ENCODE measurements at places on chromosomes 5 and 9. TPM values are rescaled to one million over a fixed set of nuclear protein-coding genes. Genes with fewer than 3 reads are reported as not detected.

Gene SNCB
- 8.9 TPM for polyA plus RNA-seq

Gene ARL14EPL
- not detected for polyA plus RNA-seq

Gene NR4A3
- polyA plus RNA-seq = 0.05 TPM

Gene TAF11L10
- polyA plus RNA-seq = not detected

Gene SLC34A3
- polyA plus RNA-seq = 0.06 TPM

Gene IPPK
- polyA plus RNA-seq = 13.6 TPM

Gene PPP2R2B
- polyA plus RNA-seq = 20.0 TPM

Gene TOR4A
- polyA plus RNA-seq = 11.4 TPM

Gene CCNB1
- polyA plus RNA-seq = 71.5 TPM

Gene CSF1R
- polyA plus RNA-seq = not detected

Gene PLEKHG4B
- polyA plus RNA-seq = 31.1 TPM

DNA sequence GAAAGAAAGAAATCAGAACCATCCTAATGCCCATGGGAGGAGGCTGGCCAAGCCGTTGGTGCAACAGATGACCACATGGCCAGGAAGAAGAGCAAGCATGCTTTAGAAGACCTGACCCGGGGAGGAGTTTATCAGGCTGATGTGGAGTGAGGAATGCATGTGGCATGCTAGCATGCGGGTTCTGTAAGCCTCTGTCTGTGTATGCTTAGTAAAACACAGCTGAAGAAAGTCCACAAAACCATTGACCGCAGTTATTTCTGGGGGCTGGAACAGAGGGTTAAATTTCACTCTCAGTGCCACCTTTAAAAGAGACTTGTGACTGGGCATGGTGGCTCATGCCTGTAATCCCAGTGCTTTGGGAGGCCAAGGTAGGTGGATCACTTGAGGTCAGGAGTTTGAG lies 19.1 kb downstream of the GFI1B start:
- DNase-seq = no peak
- H3K4me1 ChIP-seq = no peaks in the 10 kb centered on the region
- no peak overlapping the region for H3K4me3 ChIP-seq

- H3K27ac ChIP-seq = no peak overlapping the region
- no peaks in the 10 kb centered on the region for H3K36me3 ChIP-seq
- no peaks in the 10 kb centered on the region for H3K4me1 ChIP-seq
- no peak overlapping the region for H3K4me3 ChIP-seq
- no peaks in the 10 kb centered on the region for H3K27me3 ChIP-seq
- no peak for DNase-seq
Observed at GRCh38 chr5:142246258-142246657, 78.6 kb downstream of the SPRY4 start.

DNA sequence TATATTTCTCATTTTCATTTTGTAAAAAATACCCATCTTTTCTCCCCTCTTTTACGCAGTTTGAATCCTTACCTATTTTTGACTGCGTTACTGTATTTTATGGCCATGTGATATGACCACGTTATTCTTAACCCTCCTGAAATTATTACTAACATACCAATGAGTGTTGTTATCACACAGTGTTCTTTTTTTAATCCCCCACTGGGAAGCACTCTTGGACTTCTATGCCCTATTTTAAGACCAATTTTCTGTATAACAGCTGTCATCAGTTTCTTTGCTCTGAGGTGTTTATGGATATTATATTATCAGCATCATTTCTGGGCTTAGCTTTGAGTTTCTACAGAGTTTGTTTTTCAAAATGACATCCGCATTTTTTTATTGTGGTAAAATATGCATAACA lies 71.1 kb downstream of the CFAP95 start:
- no peaks in the 10 kb centered on the region for H3K27me3 ChIP-seq
- no peak overlapping the region for H3K27ac ChIP-seq
- DNase-seq = no peak
- H3K4me1 ChIP-seq = no peaks in the 10 kb centered on the region
- no peak overlapping the region for H3K4me3 ChIP-seq
- no peaks in the 10 kb centered on the region for H3K36me3 ChIP-seq

DNA sequence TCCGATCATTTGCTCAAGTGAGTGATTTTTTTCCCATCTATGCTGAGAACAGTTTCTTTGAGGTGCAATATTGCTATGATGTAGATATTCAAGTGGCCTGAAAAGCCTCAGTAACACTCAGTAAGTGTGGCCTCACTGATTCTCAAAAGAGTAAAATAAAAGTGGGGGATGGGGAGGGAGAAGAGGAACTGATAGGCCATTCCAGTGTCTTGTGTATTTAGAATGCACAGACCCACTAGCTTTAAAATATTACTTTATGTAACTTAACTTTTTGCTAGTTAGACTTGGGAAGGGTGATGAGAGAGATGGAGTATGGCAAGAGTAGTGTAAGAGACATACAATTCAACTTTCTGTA lies 79.5 kb upstream of the ZNF608 start:
- H3K36me3 ChIP-seq = no peaks in the 10 kb centered on the region
- no peak for DNase-seq
- H3K27ac ChIP-seq = no peak overlapping the region
- H3K4me3 ChIP-seq = no peak overlapping the region
- peaks cover 4% of the 10 kb centered on the region for H3K4me1 ChIP-seq

DNA sequence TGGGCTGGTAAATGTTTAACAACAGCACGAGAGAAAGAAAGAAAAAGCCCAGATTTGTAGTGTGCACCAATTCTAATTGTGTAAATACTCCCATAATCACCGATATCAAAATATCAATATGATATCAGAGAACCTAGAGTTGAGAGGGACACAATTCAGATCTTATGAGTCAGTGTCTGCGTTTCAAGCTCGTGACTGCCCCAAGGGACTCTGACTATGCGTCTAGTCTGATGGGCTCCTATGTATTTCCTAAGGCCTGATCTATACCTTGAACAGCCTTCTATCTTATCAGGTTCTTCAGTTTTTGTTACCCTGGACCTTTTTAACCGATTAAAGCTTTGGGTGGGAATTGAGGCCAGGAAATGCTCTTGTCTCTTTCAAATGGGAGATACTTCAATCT lies 243.0 kb upstream of the SLC24A2 start:
- no peak overlapping the region for H3K4me3 ChIP-seq
- H3K36me3 ChIP-seq = no peaks in the 10 kb centered on the region
- no peak overlapping the region for H3K27ac ChIP-seq
- no peaks in the 10 kb centered on the region for H3K27me3 ChIP-seq

DNA sequence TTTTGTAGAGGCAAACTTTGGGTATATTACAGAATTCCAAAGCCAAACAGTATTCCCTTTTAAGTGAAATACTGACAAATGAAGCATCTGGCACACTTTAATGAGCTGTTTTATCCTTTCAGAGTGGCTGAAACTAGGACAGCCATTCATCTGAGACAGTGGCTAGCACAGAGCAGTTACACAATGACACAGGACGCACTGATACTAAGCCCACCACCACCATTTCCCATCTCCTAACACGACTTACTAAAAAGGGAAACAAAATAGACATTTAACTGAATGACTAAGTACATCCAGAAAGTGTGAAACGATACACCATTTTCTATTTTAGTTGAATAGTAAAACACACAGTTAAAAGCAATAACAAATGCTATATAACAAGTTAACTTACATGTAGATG lies 120.4 kb upstream of the RETREG1 start:
- DNase-seq = no peak
- no peak overlapping the region for H3K27ac ChIP-seq
- H3K27me3 ChIP-seq = no peaks in the 10 kb centered on the region
- H3K4me3 ChIP-seq = peak overlapping the region; percentile 89
- H3K36me3 ChIP-seq = no peaks in the 10 kb centered on the region

DNA sequence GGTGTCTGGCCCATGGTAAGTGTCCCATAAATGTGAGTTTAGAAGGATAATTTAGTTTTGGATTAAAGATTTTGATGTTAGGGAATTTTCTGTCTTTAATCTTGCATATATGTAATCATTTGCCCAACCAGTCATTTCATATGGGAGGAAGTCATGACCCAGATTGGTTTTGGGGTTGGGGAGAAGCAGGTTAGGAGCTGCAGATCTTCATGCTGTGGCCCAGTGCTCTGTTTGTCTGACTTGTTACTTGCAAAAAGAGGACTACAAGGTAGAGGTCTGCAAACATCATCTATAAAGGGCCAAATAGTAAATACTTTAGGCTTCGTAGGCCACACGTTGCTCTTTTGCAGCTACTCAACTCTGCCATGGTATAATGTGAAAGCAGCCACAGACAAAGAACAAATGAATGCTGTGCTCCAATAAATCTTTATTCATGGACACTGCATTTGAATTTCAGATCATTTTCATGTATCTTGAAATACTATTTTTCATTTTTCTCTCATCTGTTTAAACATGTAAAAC lies 16.8 kb downstream of the OSTF1 start:
- no peak for DNase-seq
- H3K4me1 ChIP-seq = no peaks in the 10 kb centered on the region
- H3K27ac ChIP-seq = no peak overlapping the region
- no peaks in the 10 kb centered on the region for H3K36me3 ChIP-seq

DNA sequence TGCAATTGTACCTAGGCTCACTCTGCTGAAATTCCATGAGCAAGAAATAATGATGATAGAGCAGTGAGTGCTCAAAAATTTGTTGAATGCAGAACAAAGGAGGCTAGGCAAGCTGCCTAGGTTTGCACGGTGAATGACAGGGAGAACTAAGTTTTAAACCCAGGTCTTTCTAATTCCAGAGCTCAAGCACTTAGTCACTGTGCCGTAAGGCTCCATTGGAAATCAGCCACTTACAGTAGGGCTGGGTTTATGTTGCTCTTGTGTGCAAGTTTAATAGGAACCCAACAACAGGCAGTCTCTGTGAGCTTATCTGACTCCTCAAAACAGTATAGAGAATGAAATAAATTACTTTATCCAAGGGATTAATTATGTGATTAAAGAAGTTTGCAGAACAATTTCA lies 147.0 kb downstream of the CSNK1G3 start:
- no peaks in the 10 kb centered on the region for H3K4me1 ChIP-seq
- DNase-seq = no peak
- no peaks in the 10 kb centered on the region for H3K36me3 ChIP-seq

DNA sequence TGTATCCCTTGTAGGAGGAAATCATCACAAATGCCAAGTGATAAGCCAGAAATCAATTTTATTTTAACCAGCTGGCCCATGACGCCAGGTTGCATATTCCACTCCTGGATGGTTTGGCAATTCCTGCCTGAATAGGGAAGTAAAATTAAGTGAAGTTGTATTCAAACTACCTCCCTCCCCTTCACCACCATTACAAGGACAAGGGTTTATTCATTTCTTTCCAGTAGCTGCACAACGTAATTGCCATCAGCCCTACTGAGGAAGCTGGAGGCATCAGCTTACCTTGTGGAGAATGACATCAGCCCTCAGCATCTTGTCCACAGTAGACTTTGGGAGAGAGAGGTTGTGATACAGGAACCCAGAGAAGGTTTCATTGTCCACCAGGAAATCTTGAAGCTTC lies 66.6 kb downstream of the ABCA1 start:
- DNase-seq = no peak
- no peaks in the 10 kb centered on the region for H3K36me3 ChIP-seq
- H3K4me3 ChIP-seq = no peak overlapping the region

- H3K27me3 ChIP-seq = no peaks in the 10 kb centered on the region
- H3K4me1 ChIP-seq = no peaks in the 10 kb centered on the region
- H3K27ac ChIP-seq = no peak overlapping the region
- no peak overlapping the region for H3K4me3 ChIP-seq
- no peak for DNase-seq
Observed at GRCh38 chr5:32991421-32991815, 280.3 kb downstream of the NPR3 start.

- no peaks in the 10 kb centered on the region for H3K4me1 ChIP-seq
- H3K4me3 ChIP-seq = no peak overlapping the region
- no peak overlapping the region for H3K27ac ChIP-seq
- H3K27me3 ChIP-seq = no peaks in the 10 kb centered on the region
Observed at GRCh38 chr5:107875833-107876232, 205.1 kb upstream of the EFNA5 start.

GRCh38 chr5:156148301-156148700 lies 178.7 kb upstream of the SGCD start:
- H3K36me3 ChIP-seq = no peaks in the 10 kb centered on the region
- no peak overlapping the region for H3K27ac ChIP-seq
- H3K4me1 ChIP-seq = no peaks in the 10 kb centered on the region
- H3K4me3 ChIP-seq = no peak overlapping the region
- no peaks in the 10 kb centered on the region for H3K27me3 ChIP-seq

- no peak overlapping the region for H3K4me3 ChIP-seq
- H3K27ac ChIP-seq = no peak overlapping the region
- no peak for DNase-seq
- no peaks in the 10 kb centered on the region for H3K4me1 ChIP-seq
- H3K36me3 ChIP-seq = no peaks in the 10 kb centered on the region
Observed at GRCh38 chr5:94218374-94218773, 400.0 kb downstream of the KIAA0825 start.

GRCh38 chr5:72955143-72955767 lies 586 bp upstream of the FCHO2 start:
- no peaks in the 10 kb centered on the region for H3K27me3 ChIP-seq
- no peak overlapping the region for H3K27ac ChIP-seq
- peaks cover 8% of the 10 kb centered on the region for H3K4me1 ChIP-seq
- H3K36me3 ChIP-seq = no peaks in the 10 kb centered on the region

GRCh38 chr5:151477101-151477500 lies 29.7 kb downstream of the SLC36A1 start:
- H3K27me3 ChIP-seq = no peaks in the 10 kb centered on the region
- H3K36me3 ChIP-seq = peaks cover 5% of the 10 kb centered on the region
- DNase-seq = no peak

DNA sequence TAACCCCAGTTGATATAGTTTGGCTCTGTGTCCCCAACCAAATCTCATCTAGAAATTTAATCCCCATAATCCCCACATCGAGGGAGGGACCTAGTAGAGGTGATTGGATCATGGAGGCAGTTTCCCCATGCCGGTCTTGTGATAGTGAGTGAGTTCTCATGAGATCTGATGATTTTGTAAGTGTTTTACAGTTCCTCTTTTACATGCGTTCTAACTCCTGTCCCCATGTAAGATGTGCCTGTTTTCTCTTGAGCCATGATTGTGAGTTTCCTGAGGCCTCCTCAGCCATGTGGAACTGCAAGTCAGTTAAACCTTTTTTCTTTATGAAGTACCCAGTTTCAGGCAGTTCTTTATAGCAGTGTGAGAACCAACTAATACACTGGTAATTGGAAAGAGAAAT lies 73.6 kb downstream of the CDH12 start:
- no peaks in the 10 kb centered on the region for H3K36me3 ChIP-seq
- no peaks in the 10 kb centered on the region for H3K4me1 ChIP-seq
- H3K27ac ChIP-seq = no peak overlapping the region
- no peak overlapping the region for H3K4me3 ChIP-seq
- no peaks in the 10 kb centered on the region for H3K27me3 ChIP-seq
- no peak for DNase-seq

All from H1 (cell line).